Activated T-cell treated with anti-CD3 and anti-CD28 coated beads, Interleukin-2, amount 50 U/mL, for 24 hours (primary cell): ENCODE measurements at places on chromosomes 2 and 18.

- H3K4me3 ChIP-seq: no peak overlapping the region
- peaks cover 21% of the 10 kb centered on the region for H3K36me3 ChIP-seq
- H3K27me3 ChIP-seq: no peaks in the 10 kb centered on the region
- DNase-seq: no peak
- H3K27ac ChIP-seq: no peak overlapping the region
Measured at GRCh38 chr2:30514134-30514847, 67.2 kb downstream of the LCLAT1 start.

DNA sequence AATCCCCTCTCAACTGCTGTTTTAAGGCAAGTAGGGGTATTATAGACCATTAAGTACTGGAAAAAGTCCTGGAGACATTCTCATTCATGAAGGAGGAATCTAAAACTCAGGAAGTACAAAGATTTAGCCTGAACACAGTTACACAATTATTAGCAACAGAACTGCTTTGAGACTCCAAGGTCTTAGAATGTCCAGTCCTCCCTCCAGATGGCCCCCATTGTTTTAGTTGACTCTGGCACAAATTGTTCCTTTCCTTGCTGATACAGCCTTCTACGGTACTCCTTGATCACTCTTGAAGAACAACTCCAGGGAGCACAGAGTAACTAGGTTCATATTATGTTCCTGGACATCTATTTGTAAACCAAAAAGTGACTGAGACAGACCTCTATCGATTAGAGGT is 210.1 kb upstream of the RND3 start:
- no peak overlapping the region for H3K4me3 ChIP-seq
- DNase-seq: no peak
- H3K27me3 ChIP-seq: no peaks in the 10 kb centered on the region
- H3K27ac ChIP-seq: no peak overlapping the region
- no peaks in the 10 kb centered on the region for H3K4me1 ChIP-seq
- H3K36me3 ChIP-seq: no peaks in the 10 kb centered on the region

- H3K27ac ChIP-seq: no peak overlapping the region
- no peaks in the 10 kb centered on the region for H3K27me3 ChIP-seq
- no peaks in the 10 kb centered on the region for H3K4me1 ChIP-seq
- H3K4me3 ChIP-seq: no peak overlapping the region
Measured at GRCh38 chr2:239137165-239137897, 263.5 kb downstream of the HDAC4 start.

GRCh38 chr2:156017341-156017885 is 315.1 kb downstream of the NR4A2 start:
- no peak overlapping the region for H3K27ac ChIP-seq
- H3K27me3 ChIP-seq: no peaks in the 10 kb centered on the region
- H3K36me3 ChIP-seq: no peaks in the 10 kb centered on the region
- H3K4me3 ChIP-seq: no peak overlapping the region
- DNase-seq: no peak
- H3K4me1 ChIP-seq: no peaks in the 10 kb centered on the region

- H3K27ac ChIP-seq: peak overlapping the region; percentile 71
- no peaks in the 10 kb centered on the region for H3K36me3 ChIP-seq
- DNase-seq: peak; percentile 39
- no peaks in the 10 kb centered on the region for H3K27me3 ChIP-seq
- H3K4me1 ChIP-seq: peaks cover 80% of the 10 kb centered on the region
Measured at GRCh38 chr2:234478121-234478858, 18.6 kb downstream of the ARL4C start.

DNA sequence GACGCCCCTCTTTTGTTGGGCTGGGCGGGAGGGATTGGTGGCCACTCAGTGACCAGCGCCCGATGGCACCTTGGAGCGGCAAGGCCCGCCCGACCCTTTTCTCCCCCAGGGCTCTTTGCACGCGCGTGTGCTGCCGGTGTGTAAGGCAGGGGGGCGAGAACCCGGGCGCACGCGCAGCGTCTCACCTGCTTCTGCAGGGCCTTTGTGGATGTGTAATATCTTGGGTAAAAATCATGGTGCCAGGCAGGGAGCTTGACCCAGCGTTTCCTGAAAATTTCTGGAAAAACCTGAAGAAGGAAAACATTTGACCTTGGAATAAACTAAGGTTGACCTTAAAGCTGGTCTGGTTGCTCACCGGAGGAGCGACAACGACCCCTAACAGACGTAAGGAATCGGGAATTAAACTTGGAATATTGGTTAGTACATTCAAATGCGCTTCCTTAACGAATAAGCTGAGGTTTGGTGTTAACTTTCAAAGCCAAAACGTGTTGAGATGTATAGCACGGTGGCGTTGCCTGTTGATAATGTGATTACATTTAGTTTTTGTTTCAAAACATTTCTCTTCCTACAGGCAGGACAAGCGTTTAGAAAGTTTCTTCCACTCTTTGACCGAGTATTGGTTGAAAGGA is 438 bp downstream of the HSPE1 start:
- no peak for DNase-seq
- peak overlapping the region; percentile 97 for H3K27ac ChIP-seq
- peaks cover 48% of the 10 kb centered on the region for H3K4me1 ChIP-seq
- peaks cover 94% of the 10 kb centered on the region for H3K36me3 ChIP-seq

DNA sequence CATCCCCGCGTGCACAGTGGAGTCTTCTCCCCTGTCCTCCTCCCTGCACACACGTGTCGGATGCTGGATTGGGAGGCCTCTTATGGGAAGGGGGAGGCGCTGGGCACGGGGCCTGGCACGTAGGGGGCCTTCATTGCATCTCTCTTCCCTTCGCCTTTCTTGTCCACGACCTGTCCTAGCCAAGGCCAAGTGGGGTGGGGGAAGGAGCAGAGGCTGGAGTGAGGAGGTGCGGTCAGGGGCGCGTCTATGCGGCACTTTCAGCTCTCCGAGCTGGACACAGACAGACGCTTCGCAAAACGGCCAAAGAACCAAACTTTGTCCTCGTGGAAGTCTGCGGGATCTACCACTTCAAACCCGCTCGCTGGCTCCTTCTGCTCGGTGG is 13.4 kb downstream of the ALPG start:
- no peaks in the 10 kb centered on the region for H3K36me3 ChIP-seq
- DNase-seq: no peak
- no peak overlapping the region for H3K27ac ChIP-seq
